Activated CD4-positive, alpha-beta T cell treated with anti-CD3 and anti-CD28 coated beads for 48 hours (primary cell): ENCODE measurements at places on chromosomes 4 and X.

- no peak for DNase-seq
These were observed 2.8 kb upstream of the GRIA2 start for GRCh38 chr4:157217708-157218107.

DNA sequence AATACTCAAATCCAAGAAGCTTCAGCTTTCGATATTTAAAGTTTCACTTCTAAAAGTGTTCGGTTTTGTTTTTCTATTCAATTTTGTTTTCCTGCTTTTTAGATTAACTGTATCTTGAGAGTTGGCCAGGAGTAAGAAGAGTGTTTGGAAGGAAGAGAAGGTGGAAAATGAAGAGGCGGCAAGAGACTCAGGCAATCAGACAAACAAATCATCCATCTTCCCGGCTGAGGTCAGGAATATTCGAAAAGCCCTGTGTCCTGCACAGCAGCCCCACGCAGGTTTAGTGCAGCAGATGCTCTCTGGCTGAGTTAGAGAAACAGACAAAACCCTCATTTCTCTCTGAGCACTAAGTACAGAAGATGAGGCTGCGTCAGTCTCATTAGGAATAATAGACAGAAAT, 330.3 kb upstream of the NOCT start:
- no peak for DNase-seq

GRCh38 chr4:15547392-15547791, 77.7 kb downstream of the CC2D2A start:
- DNase-seq: no peak

DNA sequence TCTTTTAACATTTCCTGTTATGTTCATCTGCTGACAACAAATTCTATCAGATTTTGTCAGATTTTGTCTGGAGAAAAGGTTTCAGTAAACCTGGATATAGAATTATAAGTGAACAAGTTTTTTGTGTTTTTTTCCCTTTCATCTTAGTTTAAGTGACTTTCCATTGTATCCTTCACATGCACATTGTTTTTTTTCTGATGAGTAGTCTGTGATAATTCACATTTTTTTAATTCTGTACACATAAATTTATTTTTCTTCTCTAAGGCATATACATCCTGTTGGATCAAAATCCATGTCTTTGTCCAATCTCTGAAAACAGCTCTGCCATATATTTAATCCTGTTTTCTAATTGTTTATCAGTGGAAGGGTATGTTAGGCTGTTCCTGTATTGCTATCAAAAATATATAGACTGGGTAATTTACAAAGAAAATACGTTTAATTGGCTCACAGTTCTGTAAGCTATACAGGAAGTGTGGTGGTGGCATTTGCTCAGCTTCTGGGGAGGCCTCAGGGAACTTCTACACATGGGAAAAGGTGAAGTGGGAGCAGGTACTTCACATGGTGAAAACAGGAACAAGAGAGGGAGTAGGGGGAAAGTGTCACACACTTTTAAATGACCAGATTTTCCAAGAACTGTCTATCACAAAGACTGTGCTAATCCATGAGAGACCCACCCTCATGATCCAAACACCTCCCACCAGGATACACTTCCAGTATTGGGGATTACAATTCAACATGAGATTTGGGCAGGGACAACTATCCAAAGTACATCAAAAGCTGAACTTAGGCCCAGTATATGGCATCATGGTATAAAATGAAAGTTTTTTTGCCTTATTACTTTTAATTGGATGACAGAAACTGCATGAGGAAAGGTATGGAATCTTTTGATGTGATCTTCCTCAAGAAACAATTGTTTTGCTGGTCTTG, 45.6 kb upstream of the GRID2 start:
- no peak for DNase-seq

DNA sequence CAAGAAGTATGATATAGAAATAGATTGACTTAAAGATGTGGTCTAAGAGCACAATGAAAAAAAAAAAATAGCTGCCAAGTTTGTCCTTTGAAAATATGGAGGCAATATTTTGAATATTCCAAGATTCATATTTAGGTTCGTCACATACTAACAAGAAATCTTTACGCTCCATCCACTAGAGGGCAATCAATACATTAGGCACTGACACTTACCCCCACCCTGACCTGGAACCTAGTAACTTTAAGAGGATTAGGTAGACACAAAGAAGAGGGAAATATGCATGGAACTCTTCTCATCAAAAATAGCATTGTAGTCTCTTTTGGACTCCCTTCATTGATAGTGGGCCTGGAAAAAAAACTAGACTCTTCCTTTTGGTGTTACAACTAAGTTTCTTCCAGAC, 1108.1 kb downstream of the PCDH19 start:
- no peak for DNase-seq

GRCh38 chr4:76251441-76252270, at the start of gene FAM47E:
FAM47E (plus strand) TSS chr4:76251721; CDS start chr4:76251747, 26 bp downstream.
- DNase-seq: peak; percentile 35

DNA sequence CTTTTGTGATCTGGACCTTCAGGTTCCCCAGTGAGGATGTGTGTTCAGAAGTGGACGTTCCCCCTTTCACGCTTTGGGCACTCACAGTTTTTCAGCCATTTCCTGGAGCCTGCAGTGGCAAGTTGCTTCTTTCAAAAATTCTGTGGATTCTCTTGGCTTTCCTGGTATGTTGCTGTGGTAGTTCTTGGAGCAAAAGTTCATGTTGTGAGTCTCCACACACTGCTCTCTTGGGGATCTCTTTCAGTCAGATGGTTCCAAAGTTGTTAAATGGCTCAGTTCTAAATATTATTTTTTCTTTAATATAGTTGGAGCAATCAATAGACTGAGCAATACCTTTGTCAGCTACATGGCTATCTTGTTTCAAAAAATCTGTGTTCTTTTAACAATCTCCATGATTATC, 28.5 kb upstream of the BANK1 start:
- no peak for DNase-seq

- no peak for DNase-seq
These were observed 12.0 kb upstream of the TMEM154 start for GRCh38 chr4:152691761-152692160.

GRCh38 chr4:189355590-189355989, 585.1 kb upstream of the FRG1 start:
- no peak for DNase-seq

GRCh38 chr4:184450045-184450444, 24.3 kb downstream of the IRF2 start:
- no peak for DNase-seq

GRCh38 chr4:8394061-8394519, 46.4 kb downstream of the ACOX3 start:
- no peak for DNase-seq

DNA sequence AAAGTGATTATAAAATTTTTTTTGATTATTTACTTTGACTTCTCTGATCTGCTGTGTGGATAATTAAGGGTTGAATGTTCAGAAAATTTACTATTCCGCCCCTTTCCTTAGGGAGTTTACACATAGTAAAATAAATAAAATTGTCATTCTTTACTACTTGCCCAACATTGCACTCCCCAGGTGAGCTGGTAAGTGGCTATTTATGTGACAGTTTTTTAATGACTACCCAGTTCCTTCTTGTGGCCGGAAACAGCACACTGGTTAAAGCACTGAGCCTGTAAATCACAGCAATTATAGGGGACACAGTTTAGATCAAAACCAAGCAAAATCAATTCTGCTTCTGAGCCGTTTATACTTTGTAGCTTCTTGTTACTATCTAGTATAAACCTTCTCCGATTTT, 158.1 kb downstream of the FHIP1A start:
- DNase-seq: no peak

DNA sequence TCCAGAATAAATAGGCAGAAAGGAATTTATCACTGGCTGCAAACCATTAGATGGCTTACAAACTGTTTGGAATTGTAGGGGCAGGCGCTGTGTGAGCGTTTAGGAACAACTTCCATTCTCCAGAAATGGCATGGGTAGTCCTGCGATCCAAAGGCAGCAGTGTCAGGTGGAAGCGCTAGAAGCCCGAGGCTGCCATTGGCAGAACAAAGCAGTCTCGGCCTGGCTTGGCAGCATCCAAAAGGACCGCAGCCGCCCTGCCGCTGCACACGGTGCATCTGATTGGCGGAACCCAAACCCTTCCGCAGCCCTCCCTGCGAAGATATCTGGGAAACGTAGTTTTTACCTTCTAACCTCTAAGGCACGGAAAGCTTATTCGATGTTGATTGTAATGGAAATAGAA, 23.6 kb upstream of the YTHDC1 start:
- peak; percentile 74 for DNase-seq

- no peak for DNase-seq
These were observed 55.0 kb upstream of the GAB1 start for GRCh38 chr4:143281507-143282190.

DNA sequence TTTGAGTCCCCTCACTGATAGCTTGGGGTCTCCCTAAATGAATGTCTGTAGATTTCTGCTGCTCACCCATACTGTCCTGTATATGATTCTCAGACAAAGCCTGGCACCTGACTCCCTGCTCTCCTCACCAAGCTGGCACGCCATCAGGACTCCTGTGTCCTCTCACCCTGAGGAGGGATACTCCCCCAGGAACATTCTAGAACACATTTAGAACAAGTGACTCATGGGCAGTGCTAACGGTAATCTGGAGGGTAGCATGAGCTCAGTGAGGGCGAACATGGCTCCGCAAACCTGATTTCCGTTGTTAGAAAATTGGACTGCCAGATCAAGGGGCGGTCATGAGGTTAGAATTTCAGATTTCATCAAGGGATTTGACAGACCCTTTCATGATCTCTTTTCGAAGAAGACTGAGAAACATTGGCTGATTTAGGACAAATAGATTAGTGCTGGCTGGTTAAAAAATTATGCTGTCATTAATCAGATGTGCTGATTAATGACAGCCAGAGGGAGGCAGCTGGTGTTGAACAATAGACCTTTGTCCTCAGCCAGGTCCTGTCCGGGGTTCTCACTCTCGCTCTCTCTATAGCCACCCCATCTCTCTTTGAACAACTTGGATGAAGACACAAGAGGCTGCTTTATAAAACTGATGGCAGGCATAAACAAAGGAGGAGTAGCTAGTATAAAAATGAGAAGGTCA, 244.3 kb downstream of the PTTG2 start:
- DNase-seq: no peak

- no peak for DNase-seq
These were observed 336.5 kb downstream of the PDGFC start for GRCh38 chr4:156635051-156635450.

DNA sequence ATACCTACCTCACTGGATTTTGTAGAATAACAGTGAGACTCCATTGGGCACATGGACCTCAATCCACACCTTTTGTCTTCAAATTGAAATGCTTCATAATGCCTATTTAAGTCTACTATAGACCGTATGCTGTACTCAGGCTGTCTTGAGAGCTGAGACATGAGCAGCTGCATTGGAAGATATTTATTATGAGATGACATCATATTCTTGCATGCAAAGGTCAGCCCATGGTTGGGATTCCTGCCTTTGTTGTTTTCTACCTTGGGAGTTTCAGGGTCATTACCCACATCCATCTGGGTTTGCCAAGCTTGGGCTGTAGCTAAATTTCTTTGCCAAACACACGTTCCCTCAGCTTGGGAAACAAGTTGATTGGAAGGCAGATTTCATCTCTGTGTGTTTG, 33.2 kb upstream of the MAMLD1 start:
- DNase-seq: no peak

GRCh38 chrX:106612393-106612763, 600 bp downstream of the RADX start:
- DNase-seq: no peak

DNA sequence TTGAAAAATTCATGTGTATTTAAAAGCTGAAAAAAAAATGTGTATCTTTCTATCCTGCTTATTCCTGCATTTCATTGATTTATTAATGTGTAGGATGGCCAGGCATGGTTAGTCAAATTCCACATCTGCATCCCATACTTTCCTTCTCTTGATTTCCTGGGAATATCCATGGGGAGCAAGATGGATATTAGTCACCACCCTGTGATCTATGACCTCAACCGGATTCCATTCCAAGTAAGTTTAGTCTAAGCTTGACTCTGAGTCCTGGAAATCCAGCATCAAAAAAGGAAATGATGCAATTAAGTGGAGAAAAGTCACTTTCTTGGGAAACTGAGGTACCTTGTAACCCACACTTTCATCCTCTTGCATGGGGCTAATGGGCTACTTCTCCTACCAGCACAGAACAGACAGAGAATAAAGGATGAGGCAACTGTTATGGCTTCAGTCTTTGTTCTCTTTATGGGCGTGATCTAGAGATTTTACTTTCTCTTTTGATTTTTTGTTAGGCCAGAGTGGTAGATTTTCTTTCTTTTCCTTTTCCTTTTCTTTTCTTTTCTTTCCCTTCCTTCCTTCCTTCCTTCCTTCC, 17.1 kb upstream of the BEX4 start:
- DNase-seq: no peak

DNA sequence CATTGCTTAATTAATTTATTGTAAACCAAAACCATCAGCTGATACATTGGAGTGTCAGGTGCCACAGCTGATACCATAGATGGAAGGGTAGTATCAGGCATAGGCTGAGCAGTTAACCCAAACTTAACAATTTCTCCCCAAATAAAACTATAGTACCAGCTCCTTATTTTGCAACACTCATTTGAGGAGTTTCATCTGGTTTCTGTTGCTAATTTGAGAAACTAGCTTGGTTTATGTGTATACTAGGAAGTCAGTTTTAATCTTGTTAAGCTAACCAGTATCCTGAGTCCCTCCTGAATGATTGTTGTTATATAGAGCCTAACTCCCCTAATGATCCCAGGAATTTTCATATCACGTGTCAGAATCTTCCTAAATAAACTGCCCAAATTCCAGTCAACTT, 12.7 kb downstream of the DCAF16 start:
- DNase-seq: no peak

GRCh38 chrX:139811942-139812629, 104.1 kb upstream of the MCF2 start:
- no peak for DNase-seq

DNA sequence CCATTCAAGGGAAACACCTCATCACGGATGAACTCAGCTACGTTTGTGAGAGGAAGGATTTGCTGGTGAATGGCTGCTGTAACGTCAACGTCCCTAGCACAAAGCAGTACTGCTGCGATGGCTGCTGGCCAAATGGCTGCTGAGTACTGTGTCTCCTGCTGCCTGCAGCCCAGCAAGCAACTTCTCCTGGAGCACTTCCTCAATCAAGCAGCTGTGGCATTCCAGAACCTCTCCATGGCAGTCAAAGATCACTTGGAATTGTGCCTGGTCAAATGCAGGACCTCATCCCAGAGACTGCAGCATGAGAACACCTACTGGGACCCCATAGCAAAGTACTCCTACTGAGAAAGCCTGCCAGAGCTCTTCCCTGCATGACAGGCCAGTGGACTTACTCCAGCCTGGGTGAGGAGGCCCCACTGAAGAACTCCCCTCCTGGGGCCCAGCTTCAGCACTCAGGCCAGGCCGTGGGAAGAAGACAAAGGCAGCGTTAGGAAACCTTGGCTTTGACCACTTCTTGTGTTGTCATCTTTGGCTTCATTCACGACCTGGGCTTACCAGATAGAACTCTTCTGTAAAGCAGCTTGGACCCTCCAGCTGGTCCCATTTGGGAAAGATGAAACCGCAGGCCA, 244.3 kb downstream of the RBMX2 start:
- DNase-seq: no peak

GRCh38 chr4:125229596-125230058, 85.1 kb upstream of the FAT4 start:
- no peak for DNase-seq
